NCI-H1694 treated with DMSO at 0.1 percent for 48 hours (cell line): ENCODE measurements at places on chromosomes 3 and 15.

DNA sequence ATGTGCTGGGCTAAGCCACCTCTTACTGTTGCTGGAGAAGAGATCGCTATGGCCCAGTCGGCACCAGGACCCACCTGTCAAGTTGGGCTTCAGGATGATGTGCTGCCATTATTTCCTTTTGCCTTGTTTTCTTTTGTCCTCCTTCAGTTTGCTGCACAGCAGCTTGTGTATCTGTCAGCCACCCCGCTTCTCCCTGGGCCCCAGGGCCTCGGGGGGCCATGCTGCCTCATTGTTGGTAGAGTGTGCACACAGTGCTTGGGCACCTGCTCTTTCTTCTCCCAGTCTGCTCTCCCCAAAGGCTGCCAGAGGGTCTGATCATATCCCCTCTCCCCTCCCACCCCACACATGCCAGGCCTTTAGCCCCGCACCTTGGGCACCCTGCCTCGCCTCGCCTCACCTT, 185.5 kb upstream of the ATP10A start:
- no peak for DNase-seq

GRCh38 chr3:73773233-73773632, 148.5 kb upstream of the PDZRN3 start:
- DNase-seq, result no peak

DNA sequence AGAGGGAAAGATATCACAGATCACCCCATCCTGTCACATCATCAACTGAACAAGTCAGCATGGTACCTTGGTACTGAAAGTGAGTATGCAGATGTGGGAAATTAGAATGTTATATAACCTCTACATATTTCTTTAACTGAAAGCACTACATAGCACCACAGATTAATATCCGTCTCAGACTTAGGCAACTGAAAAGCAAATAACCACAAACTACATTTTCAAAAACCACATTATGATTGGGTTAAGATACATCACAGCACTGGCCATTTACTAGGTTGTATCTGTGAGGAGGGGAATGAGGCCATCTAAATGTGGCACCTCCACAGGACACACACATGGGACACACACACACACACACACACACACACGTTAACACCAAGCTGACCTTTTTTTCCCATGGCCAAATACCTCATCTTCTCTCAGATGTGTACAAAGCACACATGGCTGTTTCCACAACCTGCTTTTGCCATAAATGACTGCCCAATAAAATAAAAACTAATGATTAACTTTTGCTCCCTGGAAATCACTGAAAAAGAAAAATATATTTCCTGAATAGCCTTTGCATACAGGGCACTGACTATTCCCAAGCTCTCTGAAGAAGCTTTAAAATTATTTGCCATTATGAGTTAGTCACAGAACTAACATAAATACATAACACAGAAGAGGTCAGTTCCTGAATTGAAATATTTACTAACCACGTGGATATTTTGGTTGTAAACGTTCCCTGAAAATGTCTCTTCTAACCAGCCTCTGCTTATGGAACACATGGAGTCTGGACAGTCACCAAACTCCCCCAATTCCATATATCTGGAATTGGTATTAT, 60.1 kb downstream of the SUMF1 start:
- no peak for DNase-seq

DNA sequence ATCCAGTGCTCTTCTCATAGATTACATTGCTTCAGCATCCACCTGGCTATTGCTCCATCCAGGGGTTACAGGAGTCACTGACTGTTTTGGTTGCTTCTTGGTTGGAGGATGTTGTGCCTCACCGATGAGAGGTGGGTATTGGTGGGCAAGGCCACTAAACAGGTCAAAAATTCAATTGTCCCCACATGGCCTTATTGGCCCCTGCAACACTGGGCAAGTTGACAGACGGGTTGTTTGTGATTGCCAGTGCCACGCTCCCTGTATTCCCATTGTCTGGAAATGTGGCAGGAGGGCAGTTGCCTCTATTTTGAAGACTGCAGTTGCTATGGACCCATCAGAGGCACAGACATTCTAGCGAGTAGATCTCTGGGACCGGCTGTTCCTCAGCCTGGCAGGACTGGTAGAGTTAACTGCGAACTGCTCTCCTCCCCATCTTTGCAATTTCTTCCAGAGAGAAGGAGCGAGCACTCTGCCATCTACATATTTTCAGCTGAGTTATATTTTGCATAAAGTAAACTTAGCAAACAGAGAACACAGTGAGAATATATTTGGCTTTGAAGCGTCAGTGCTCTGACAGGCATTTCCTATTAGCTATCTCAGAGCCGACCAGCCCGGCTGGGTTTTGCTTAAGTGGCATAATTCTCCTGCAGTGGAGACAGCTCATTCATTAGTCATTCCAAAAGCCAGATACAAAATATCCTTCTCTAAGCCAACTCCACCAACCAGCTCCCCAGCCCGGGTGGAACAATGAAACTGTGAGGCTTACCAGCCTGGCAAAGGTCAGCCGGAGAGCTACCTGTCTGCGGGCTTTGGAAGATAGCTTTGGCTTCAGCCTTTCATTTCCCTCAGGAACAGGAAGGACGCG, 26.0 kb upstream of the MAGEF1 start:
- DNase-seq, result no peak

DNA sequence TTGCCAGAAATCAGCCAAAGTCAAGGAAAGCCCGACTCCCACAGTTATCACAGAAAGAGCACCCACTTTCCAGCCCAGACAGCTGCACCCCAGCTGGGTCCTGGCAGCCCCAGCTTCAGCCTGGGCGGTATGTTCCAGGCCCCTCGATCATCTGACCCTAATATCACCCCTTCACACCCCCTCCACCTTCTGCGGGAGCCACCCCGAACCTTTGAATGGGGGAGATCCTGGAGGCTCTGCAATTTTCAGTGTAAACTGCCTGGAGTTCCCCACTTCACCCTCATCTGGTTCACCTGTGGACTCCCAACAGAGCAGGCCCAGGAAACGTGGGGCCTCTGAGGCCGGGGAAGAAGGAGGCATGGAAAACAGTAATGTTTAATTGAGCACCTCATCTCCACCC, 5.9 kb downstream of the PRSS50 start:
- DNase-seq, result no peak

DNA sequence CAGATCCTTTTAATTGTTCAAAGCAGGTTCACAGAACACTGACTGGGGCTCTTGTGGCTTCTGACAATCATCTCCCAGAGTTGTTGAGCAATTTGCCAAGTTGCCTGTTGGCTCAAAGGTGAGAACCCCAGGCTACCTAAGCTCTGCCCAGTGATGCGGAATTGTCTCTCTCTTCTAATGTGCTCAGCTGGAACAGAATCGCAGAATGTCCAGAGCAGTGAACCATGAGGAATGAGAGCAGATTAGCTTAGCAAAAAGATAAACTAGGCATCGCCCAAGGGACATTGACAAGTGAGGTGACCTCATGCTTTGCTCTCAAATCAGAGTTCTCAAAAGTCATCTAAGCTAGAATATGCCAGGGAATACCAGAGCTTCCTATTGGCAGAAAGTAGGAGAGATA, 148.1 kb downstream of the WDR76 start:
- no peak for DNase-seq

DNA sequence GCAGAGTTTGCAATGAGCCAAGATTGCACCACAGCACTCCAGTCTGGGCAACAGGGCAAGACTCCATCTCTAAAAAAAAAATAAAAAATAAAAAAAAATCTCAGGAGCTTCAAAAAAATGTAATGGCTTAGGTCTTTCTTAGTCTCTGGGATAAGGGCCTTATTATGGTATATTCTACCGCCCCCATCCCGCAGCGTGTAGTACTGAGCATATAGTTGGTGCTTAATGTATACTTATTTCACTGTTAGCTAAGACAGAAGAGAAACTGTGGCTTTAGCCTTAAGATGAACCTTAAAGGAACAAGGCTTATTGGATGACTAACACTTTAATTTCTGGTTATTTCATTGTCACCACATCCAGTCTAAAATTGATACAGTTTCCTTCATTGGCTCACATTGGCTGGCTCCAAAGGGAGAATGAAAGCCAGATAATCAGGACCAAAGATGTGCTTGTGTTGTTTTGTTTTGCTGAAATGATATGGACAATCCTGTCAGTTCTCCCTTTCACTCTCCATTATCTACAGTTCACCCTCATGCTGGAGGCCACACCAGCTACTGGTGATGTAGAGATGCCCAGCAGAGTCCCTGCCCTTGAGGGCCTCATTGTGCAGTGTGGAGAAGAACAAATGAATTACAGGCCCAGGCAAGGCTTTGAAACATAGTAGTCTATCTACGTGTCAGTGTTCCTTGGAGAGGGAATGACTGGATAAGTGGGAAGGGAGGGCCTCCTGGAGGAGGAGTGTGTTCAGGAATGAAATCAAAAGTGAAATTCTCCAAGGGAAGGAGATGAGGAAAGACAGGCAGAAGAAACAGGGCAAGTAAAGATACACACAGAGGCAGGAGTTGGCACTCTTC, 17.4 kb upstream of the RAF1 start:
- no peak for DNase-seq

DNA sequence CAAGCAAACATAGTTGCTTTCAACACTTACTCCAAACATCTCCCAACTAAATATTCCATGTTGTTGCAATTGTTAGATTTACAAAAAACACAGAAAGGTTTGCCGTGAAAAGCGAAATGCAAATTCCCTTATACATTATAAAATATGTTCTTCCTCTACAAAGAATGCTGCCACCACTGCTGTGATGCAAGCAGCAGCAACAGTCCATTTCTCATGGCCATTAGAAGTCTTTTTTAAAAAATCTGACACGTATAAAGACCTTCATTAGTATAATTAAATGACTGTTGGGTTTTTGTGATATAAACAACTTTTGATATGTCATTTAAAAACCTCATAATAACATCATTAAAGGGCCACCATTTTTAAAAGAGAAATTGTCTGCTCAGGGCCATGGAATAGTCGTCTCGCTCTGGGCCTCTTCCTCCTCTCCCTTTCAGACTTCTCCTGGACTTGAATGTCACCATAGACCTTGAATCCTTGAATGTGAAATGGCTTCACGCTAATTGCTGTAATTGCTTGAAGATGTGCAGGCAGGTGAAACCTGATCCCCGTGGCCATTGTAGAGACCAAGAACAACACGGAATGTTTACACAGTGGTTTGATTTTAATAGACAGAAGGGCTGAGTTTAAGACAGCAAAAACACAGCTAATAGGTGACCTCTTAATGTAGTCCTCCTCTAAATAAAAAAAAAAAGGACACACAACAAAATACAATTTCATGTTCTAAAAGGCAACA, 450.4 kb downstream of the FOXP1 start:
- no peak for DNase-seq
